ENCODE measurements at places on chromosomes 6 and 20.

DNA sequence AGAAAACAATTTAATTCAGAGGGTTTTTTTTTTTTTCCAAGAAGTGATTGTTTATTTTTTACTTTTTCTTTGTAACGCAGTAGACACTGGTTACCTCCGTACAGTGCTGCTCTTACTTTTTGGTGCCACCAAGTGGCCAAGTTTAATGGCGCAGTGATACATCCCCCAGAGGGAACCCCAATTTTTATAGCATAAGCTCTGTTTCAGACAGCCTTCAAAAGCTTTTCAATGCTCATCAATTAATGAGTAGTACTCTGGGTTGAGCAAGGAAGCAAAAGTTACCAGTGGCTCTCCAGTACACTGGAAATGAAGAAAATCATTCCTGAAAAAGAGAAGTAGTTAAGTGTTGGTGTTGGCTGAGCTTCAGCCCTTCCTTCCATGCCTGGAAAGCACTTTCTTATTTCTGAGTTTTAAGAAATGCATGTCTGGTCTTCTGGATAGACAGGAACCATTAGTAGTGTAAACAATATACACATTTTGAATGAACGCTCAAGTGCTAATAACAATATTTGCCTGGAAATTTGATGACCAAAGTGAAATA, 129.1 kb upstream of the SMLR1 start:
- DNase-seq = peak; percentile 71

GRCh38 chr6:77461796-77462195, 1.5 kb downstream of the HTR1B start:
- no peak for DNase-seq

DNA sequence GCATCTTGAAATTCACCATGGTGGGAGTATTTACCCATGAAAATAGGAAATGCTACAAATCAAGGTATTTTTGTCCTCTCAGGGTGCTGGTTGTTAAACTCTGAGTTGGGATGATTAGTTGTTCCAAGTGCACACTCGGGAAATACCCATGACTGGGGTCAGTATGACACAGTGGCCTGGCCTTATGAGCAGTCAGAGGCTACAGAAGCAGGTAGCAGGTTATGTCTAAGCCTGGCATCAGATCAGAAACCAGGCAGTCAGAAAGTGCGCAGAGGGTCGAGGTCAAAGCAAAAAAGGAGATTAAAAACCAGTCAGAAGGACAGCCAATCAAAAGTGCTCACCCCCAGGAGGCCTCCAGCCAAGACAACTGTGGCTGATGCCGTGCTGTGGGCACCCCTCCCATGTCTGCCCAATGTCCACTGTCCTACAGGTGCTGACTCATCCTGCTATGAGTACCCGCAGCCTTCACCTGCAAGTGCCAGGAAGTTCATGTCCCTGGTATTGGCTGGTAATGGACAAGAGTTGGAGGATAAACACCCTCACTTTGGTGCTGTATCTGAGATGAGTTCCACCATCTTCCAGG, 117.4 kb upstream of the SLC24A3 start:
- DNase-seq = no peak

GRCh38 chr6:63783096-63783495, 147.5 kb downstream of the PHF3 start:
- no peak for DNase-seq

DNA sequence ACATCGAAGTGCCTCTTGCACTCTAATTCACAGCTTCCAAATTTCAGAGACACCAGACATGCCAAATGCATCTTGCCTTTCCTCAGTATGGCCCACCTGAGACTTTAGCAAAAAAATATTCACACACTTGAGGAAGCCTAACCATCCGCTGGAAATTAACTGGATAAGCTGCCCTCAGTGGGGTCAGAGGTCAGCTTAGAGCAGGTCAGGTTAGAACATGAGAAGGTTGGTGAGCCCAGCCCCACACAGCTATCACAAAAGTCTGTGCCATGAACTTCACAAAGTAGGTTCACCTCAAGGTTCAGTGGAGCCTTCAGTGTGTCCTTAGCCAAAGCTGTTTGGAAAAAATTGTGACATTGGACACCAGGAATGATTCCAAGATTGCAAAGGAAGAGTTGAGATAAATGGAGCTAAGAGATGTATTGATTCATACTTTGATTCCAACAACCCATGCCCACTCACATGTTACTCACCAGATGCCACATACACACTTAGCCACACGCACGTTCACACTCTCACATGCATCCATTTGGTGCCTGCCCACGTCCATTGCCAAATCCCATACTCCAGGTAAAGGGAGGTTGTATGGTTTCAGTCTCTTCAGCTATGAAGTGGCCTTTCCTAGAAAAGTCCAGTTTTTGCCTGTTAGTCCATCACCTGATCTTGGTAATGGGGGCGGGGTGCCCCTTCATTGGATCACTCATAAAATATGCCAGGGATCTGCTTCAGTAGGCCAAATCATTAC, 11.1 kb downstream of the BAK1 start:
- no peak for DNase-seq

DNA sequence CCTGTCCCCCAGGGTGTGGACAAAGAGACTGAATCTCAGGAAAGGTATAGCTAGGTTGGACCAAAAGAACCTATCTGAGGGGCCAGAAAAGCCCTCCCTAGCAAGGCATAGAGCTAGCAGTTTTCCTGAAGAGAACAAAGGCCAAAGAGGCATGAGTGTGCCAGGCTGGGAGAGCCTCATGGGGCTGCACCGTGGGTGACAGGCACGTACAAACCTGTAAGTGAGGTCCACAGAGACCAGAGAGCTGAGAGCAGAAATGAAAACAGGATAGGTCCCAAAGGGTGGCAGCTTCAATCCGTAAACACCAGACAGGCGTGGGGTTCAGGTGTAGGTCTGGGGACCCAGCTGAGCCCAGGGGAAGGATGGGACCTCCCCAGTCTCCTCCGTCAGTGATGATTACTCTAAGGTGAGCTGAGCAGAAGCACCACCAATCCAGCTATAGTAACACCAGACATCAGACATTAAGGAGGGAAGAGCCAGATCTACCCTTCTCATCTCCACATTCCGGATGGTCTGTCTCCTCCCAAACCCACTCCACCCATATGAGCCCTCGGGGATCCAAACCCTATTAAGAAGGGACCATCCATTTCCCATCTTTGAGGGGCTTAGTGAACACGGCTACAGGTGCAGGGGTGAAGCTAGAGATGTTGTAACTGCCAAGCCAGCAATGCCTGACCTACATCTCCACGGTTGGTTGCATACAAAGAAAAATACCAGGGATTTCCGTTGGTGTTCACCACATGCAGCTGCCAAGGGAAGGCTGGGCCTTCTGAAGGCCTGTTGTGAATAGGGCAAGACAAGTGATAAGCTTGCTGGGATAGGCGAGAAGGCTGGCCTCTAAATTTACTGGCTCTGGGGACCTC, 38.3 kb downstream of the BCL2L1 start:
- DNase-seq = peak; percentile 51

GRCh38 chr6:11770546-11771466, 7.8 kb downstream of the ADTRP start:
- no peak for DNase-seq

DNA sequence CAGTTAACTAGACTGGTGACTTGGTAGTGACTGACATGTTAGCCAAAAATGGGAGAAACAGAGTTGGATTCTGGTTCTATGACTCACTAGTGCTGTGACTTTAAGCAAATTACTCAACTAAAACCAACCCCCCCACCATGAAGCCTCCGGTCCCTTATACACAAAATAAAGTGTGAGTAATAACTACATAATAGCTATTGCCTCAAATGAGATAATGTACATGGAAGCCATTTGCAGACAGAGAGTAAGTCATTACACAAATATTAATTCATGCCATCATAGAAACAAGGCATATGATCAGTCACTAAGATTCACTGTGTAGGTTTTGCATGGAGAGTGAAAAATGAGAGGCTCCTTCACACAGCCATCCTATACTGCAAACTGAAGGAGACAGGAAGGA, 111.9 kb downstream of the HIVEP2 start:
- no peak for DNase-seq

DNA sequence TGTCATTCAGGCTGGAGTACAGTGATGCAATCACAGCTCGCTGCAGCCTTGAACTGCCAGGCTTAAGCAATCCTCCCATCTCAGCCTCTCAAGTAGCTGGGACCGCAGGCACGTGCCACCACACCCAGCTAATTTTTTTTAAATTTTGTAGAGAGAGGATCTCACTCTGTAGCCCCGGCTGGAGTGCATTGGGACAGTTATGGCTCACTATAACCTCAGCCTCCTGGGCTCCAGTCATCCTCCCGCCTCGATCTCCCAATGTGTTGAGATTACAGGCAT, 86.5 kb downstream of the SERAC1 start:
- DNase-seq = no peak

- DNase-seq = no peak
These were observed 66.8 kb upstream of the ARHGAP18 start for GRCh38 chr6:129776542-129777330.

DNA sequence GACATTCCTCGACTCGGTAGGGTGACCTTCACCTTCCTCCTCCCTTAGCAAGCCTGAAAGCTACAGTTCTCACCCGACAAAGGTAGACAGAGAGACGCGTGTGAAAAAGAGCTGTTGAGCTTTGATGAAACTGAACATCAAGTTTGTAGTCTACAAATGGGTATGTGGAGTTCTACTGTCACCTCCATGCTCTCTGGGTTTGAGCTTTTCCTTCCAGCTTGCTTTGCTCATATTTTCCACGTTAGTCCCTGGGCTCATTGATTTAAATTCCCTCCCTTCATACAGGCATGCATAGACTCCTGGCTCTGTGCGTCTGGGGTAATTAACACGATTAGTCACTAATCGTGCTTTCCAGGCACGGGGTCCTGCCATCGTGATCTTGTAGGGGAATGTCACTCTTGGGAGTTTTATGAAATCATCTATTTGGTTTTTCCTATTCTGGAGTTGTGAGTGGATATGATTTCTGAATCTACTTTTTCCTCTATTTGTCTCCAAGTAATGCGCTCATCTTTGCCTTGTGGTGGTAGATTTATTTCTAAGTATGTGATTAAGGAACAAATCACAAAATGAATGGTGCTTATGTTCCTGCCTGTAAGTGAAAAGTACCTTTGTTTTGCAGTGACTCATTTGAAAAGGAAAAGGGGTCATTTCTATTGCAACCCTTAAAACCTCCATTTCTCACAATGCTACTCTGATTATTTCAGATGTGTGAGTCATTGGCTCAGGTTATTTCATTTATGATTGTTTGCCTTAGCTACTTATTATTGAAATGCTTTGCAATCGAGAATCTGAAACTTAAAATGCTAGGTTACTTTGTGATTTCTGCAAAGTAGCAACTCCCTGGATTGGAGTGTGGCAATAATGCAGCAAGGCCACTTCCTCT, 154.6 kb downstream of the ZDHHC14 start:
- peak; percentile 36 for DNase-seq

DNA sequence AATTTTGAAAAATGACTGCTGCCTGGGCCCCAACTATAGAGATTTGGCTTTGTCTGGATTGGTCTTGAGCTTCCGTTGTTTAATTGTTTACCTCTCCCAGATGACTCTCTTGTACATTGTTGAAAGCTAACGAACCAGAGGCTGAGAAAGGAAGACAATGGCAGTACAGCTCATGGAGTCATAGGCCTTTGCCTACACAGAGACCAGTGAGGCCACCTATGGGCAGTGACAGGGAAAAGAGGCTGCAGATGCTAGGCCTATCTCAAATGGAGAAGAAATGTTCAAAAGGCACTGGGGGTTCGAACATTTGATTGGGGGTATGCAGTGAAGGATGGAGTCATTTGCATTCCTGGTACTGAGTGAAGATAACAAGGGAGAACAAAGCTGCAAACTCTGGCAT, 29.1 kb downstream of the OPN5 start:
- no peak for DNase-seq

GRCh38 chr6:14212020-14212419, 94.4 kb downstream of the CD83 start:
- DNase-seq = no peak

DNA sequence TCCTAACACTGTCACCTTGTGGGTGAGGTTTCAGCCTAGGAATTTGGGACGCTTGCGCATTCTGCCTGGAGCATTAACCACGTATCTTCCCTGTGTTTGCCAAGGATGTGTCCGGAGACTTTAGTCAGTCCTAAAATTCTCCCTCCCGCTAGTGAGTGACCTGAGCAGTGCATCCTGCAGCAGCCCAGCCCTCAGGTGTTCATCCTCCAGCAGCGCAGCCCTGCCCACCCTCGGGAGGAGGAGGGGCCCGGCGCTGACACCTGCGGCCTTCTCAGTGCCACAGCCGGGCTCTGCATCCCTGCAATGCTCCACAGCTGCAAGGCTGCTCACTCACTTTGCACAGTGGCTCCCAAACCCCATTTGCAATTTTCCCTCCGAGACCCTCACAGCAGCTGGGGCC, 79.5 kb downstream of the ERMARD start:
- no peak for DNase-seq

- peak; percentile 59 for DNase-seq
These were observed 40.4 kb downstream of the TTI1 start for GRCh38 chr20:37992802-37993409.

GRCh38 chr6:38833320-38833719, 118.2 kb downstream of the DNAH8 start:
- DNase-seq = no peak

DNA sequence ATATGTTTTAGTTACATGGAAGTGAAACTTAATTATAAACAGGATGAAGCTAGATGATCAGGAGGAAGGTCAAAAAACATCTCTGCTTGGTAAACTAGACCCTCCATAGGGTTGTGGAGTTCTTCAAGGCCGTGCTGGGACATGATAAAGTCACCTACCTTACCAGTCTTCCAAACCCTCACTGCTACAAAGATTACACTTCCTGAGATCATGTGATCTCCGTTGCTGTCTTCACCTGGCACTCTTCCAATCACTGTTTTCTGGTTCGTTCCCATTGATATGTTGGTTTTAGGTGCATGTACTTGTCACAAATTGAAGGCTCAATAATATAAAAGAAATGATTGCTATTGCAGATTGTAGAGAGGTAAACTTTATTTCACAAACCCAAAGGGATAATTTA, 161.5 kb upstream of the MAN1A1 start:
- no peak for DNase-seq
